ENCODE measurements at places on chromosomes 11 and 22. TPM values are rescaled to one million over a fixed set of nuclear protein-coding genes. Genes with fewer than 3 reads are reported as not detected.

Gene SLC22A12
- total RNA-seq: not detected

Gene APOL4
- total RNA-seq: 14.3 TPM

Gene GLYATL1
- total RNA-seq: 3.5 TPM

Gene MYOD1
- total RNA-seq: not detected

Measured in diencephalon (tissue), 1 donor.